ENCODE measurements at places on chromosomes 1 and 21. TPM values are rescaled to one million over a fixed set of nuclear protein-coding genes. Genes with fewer than 3 reads are reported as not detected.

SLAMF1 gene
- total RNA-seq, result 0.32 TPM

NPHS2 gene
- total RNA-seq, result not detected

OR2AK2 gene
- total RNA-seq, result not detected

MLLT11 gene
- total RNA-seq, result 2.0 TPM

TP73 gene
- total RNA-seq, result not detected

CYP4Z1 gene
- total RNA-seq, result 1.4 TPM

TPRG1L gene
- 37.5 TPM for total RNA-seq

TNFAIP8L2 gene
- total RNA-seq, result 4.2 TPM

SLC9C2 gene
- not detected for total RNA-seq

COL9A2 gene
- 0.67 TPM for total RNA-seq

KDF1 gene
- total RNA-seq, result not detected

ACTA1 gene
- 6.8 TPM for total RNA-seq

PIK3C2B gene
- 36.9 TPM for total RNA-seq

ERO1B gene
- total RNA-seq, result 10.5 TPM

CFAP74 gene
- total RNA-seq, result not detected

Data from posterior vena cava (tissue), 2 donors.